Colonic mucosa (tissue), 4 donors: ENCODE measurements at places on chromosomes 12 and 14. TPM values are rescaled to one million over a fixed set of nuclear protein-coding genes. Genes with fewer than 3 reads are reported as not detected.

GRCh38 chr12:93407054-93407962 is 29.6 kb downstream of the NUDT4 start:
- no peak for DNase-seq

GRCh38 chr14:32167907-32168306 is 33.9 kb upstream of the RNU6-7 start:
- no peak for DNase-seq

DNA sequence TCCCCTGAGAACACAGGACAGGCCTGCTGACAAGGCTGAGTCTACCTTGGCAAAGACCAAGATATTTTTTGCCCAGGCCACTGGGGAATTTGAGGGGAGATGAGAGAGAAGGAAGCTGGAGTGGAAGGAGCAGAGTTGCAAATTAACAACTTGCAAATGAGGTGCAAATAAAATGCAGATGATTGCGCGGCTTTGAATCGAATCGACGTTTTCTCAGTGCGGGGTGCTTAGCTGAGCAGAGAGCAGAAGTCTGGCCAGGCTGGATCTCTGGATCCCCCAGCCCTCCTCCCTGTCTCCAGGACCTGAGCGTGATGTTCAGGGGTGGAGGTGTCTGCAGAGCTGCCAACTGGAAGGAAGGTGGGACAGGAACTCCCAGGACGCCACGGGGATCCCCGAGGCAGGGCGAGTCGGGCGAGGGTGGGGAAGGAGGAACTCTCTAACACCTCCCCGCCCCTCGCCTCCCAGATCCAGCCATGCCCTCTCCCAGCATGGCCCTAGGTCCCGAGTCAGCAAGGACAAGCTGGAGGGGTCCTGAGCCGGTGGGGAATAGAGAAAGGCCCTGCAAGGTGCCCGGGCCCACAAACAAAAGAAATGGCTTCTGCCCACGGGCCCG is 527 bp upstream of the CARMIL3 start:
- DNase-seq: peak; percentile 71

- no peak for DNase-seq
Measured at GRCh38 chr12:14802721-14803010, 612 bp downstream of the WBP11 start.

DNA sequence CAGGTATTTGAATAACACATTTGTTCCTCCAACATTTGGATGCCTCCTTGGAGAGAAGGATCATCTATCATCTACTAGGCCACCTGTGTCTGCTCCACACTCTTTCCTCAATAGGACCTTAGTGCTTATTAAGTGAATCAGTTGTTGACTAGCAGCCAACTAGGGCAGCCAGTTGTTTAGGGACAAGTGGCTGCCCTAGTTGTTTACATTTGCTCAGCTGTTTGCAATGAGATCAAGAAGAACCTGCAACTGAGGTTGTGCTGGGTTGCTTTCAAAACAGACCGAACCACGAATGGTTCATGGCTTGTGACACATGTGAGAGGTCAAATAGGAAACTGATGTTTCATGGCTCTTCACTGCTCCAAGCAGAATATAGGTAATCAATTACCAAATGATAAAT is 53.8 kb downstream of the TMCC3 start:
- DNase-seq: no peak

GRCh38 chr12:121214855-121215745 is 5.2 kb downstream of the P2RX4 start:
- peak; percentile 67 for DNase-seq

GRCh38 chr12:85866986-85867776 is 6.9 kb upstream of the NTS start:
- peak; percentile 41 for DNase-seq

- peak; percentile 67 for DNase-seq
Measured at GRCh38 chr12:121005346-121005815, 10.9 kb downstream of the C12orf43 start.

DNA sequence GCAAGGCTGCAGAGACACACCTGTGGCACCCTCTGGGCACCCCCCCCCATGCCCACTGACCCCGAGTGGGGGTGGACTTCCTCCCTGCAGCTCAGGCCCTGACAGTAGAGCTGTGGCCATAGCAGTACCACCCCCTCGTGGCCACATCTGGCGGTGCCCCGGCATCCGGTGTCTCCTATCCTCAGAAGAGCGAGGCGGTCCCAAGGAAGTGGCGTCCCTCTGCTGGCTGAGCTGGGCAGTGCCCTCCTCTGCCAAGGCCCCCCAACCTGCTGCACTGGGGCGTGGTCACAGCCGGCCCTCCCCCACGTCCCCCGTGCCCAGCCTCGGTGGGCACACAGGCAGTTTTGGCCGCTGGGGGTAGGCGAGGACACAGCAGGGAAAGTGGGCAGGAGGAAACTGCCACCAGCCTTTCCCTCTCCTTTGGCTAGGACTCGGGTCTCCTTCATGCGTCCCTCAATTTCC is 6.0 kb upstream of the SLC6A12 start:
- peak; percentile 79 for DNase-seq

DNA sequence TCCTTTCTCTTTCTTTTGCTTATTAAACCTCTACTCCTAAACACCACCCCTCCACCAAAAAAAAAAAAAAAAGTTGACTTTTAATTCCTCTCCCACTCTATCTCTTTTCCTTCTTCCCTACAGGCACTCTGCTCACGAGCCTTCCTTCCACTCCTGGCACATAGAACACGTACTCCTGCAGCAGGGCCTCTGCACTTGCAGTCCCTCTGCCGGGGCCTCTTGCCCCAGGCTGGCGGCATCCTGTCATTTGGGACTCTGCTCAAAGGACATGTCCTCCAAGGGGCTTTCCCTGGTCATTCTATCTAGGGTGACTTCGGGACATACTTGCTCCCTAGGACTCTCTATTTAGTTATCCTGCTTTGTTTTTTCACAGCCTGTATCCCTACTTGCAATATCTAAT is 7.7 kb downstream of the FOS start:
- no peak for DNase-seq

- no peak for DNase-seq
Measured at GRCh38 chr12:1643905-1644533, 15.0 kb downstream of the WNT5B start.

- DNase-seq: no peak
Measured at GRCh38 chr12:79997096-79997791, 62.3 kb upstream of the PPP1R12A start.

- DNase-seq: no peak
Measured at GRCh38 chr14:35197015-35197414, 74.7 kb downstream of the PRORP start.

DNA sequence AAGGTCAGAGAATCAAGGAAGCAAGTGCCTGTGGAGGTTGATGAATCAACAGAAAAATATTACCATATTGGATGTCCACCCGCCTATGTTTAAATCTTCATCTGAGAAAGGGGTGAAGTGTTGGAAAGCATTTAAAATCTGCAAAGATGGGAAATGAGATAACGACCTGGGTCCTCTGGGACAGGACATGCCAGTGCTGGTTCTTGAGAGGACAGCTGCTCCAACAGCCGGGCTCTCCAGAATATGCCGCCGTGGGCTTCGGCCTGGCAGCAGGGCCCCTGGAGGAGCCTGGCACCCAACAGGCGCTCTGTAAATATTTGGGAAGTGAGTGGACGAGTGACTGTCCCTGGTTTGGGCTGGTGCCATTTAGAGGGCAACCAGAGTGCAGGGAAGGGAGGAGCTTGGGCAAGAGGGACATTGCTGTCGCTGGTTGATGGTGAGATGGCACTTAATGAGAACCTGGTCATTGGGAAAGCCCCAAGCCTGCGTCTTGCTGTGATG is 129.9 kb downstream of the KCNA5 start:
- DNase-seq: no peak

DNA sequence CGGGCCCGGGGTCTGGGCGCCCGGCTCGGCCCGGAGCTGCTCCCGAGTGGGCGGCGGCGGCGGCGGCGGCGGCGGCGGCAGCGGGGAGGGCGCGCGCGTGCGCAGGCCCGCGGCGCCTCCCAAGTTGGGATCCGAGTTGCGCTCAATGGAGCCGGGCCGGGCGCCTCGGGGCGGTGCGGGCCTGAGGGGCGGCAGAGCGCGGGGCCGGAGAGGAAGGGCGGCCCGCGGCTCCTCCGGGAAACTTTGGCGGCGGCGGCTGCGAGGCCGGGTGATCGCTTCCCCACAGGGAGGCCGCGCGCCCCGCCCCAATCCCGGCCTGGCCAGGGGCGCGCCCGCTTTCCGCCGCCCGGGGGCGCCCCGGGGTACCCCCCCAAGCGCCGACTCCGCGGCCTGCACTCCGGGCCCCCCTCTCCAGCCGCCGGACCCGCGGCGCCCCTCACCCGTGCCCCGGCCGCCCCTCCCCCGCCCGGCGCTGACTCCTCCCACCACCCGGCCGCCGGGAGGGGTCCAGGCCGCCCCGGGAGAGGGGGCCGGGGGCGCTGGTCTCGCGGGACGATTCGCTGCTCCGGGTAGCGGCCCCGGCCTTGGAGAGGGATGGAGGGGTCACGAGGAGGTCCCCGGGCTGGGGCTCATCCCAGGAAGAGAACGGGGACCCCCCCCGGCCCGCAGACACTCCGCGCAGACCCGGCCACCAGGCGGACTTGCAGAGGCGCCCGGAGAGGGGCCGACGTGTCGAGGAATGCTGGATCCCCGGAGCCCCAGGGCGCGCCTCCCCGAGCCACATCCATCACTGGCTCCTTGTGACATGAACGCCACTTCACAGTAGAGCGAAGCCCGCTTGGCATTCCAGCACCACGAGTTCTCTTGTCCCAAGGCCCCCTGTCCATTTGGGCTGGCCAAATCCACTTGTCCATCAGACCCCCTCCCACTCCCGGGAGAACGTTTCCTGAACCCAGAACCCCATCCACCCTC is at the start of gene RILPL1:
Gene RILPL1 (minus strand): TSS at position 48 of the 972 bp plus-strand sequence. CDS start 237 bp downstream, outside the sequence.
- peak; percentile 39 for DNase-seq

GRCh38 chr14:96035456-96035855 is 3.7 kb upstream of the C14orf132 start:
- DNase-seq: no peak

ANP32D gene
- not detected for total RNA-seq

DIO3 gene
- total RNA-seq: 0.16 TPM
